ENCODE measurements at places on chromosomes 6 and 20.

DNA sequence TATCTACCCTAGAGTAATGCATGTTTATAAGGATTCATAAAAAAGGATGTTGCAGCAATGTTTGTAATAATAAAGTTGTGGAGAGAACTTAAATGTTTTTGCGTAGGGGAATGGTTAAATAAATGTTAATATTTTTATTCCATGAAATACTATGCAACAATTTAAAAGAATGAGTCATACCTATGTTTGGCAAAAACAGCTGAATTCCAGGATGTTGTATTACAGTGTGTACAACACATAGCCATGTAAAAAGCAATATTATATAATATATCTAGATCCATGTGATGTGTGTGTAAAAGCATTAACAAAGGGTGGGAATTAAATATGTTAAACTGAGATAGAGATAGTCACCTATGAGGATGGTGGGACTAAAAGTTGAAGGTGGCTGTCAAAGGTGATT, 21.1 kb upstream of the PKIB start:
- DNase-seq: no peak

DNA sequence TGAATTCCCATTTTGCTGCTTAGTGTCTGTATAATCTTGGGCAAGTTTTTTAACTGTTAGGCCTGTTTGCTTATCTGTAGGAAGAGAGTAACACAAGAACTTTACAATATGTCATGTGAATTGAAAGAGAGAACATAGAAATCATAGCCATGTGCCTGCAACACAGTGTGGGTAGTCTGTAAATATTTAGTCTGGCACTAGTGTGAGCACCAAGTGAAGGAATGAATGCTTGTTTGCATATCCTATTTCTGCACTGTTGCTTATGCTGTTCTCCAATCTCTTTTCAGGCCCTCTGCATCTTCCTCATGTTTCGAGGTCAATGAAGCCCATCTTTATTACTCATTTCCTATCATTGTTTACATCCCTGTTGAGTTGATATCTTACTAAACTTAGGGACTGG, 49.2 kb downstream of the CBFA2T2 start:
- DNase-seq: no peak

- DNase-seq: no peak
These were observed 43.3 kb downstream of the TRIM27 start for GRCh38 chr6:28880519-28880893.

- no peak for DNase-seq
These were observed 122.2 kb upstream of the TNFAIP3 start for GRCh38 chr6:137744877-137745276.

DNA sequence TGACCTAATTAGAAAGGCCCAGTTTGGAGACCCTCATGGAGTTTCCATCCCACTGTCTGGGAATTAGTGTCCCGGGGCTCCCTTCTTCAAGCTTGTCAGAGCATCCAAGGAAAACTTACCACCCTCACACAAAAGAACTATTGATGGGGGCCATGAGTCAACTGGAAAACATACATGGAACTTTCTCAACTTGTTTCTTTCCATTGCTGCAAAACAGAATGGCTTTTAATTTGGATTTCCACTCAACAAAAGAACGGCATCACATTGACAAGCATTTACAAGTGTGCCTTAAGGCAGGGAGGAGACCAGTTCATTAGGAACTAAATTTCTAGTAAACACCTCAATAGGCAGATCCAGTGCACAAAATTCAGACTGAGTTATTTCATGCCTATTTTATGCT, 289.1 kb upstream of the PREP start:
- DNase-seq: no peak

Measured in stimulated activated effector memory CD8-positive, alpha-beta T cell treated with anti-CD3 and anti-CD28 coated beads, Interleukin-12 subunit alpha, Interleukin-12 subunit beta, amount 100 ng/mL, for 72 hours (primary cell).